ENCODE measurements at places on chromosomes 3 and 15. TPM values are rescaled to one million over a fixed set of nuclear protein-coding genes. Genes with fewer than 3 reads are reported as not detected.

FBXL22 gene
- 0.49 TPM for total RNA-seq

ELP6 gene
- total RNA-seq = 38.8 TPM

CMSS1 gene
- total RNA-seq = 64.1 TPM

IGSF11 gene
- not detected for total RNA-seq

NDN gene
- not detected for total RNA-seq

EBLN2 gene
- 5.1 TPM for total RNA-seq

- no peak for DNase-seq
Measured at GRCh38 chr3:110741891-110742290, 329.7 kb upstream of the NECTIN3 start.

DNA sequence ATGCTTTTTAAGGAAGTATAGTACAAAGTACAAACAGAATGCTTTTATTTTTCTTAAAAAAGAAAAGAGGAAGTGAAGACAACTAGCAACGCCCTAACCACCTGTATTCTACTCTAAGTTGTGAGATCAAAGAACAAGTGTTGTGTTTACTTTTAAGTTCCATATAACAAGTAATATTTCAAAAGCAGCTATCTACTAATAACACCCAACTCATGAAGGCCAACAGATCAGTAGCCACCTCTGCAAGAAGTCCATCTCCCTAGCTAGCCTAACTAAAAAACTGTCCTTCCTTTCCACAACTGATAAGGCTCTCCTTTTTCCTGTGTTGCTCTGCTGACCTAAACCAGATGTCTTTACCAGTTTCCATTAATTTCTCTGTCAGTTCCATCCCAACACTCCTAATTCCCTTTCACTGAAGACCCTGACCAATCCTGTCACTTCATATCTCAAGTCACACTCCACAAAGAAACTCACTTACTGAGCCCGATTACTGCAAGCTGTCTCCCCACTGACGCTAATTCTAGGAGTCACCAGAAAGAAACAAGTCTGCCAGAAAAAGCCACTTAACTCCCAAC is 26.9 kb downstream of the PHC3 start:
- no peak for DNase-seq

- no peak for DNase-seq
Measured at GRCh38 chr3:174891524-174892203, 32.5 kb downstream of the NAALADL2 start.

DNA sequence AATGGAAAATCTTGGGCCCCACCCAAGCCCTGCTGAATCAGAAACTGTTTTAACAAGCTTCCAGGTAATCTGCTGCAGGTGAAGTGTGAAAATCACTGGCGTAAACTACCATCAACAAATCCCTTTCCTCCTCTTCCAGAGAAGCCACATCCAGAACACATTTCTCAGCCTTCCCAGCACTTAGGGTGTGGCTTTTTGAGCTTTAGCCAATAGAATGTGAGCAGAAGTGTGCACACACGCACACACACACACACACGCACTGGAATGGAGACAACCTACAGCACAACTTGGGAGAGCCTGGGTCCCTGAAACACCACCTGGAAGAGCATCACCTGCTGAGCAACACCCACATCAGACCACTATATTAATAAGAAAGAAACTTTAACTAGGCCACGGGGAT is 98.6 kb downstream of the OSBPL10 start:
- DNase-seq = no peak

GRCh38 chr3:189950258-189950657 is 170.4 kb downstream of the P3H2 start:
- no peak for DNase-seq

- DNase-seq = no peak
Measured at GRCh38 chr3:98801043-98801747, 38.1 kb downstream of the ST3GAL6 start.

- DNase-seq = no peak
Measured at GRCh38 chr15:58401991-58402649, 29.7 kb upstream of the LIPC start.

DNA sequence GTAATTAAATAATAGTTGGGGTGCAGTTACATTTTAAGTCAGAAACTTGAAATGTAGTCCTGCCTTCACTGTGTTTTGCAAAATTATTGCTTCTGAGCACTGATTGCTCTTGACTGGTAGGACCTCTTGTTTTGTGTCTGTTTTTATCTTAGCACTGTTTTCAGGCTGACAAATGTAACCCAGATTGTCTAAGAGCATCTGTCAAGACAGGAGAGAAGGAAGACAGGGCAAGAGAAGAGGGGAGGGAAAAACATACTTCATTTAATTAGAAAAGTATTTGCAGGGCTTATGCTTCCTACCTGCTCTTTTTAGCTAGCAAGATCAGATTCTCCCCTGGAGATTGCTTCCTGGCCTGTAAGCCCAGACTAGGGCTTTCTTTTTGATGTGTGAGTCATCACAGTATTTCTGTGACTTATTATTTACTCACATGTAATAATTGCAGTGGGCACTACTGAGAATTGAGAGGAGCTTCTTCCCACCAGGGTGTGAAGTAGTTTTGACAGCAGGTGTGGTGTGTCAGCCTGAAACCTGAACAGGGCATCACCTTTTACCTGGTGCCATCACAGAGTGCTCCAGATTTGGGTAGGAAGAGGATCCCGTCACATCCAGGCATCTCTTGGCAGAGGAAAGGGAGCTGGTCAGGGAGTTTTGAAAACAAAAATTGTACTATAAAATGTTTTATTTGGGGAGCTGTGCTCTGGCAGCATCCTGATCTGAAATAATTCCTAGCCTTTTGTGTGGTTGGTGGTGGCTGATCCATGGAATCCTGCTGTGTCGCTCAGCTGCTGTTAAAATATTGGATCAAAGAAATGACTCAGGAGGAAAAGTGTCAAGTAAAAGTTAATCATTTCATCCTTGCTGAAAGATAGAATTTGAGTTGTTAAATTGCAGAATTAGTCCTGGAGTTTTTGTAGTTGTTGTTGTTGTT is 98.2 kb downstream of the TMEM108 start:
- DNase-seq = no peak

DNA sequence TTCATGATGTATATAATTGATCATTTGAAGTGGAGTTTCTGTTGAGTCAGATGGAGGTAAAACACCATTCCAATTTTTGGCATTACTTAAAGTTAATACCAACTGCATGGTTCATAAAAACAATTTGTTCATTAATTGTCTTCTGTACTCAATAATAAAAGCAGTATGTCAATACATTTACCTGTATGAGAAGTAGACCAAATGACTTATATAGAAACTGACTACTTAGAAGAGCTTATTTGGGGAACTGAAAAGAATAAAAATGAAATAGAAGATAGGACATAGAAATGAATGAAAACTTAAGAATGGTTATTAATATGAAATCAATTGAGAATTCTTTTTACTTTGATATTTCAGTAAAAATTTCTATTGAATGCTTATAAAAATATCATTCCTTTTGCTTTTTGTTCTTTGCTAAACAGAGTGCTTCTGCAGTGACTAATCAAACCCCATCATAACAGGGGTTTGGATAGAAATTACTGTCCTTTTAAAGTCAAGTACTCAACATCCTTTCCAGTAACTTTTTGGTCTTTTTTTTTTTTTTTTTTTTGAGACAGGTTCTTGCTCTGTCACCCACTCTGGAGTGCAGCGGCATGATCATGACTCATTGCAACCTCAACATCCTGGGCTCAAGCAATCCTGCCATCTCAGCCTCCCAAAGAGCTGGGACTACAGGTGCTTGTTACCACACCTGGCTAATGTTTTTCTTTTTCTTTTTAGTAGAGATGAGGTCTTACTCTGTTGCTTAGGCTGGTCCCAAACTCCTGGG is 6.5 kb upstream of the CRYBG3 start:
- DNase-seq = no peak

- no peak for DNase-seq
Measured at GRCh38 chr3:30156586-30157498, 449.6 kb upstream of the TGFBR2 start.

Data from HCT116 (cell line).